Foreskin keratinocyte (primary cell): ENCODE measurements at places on chromosomes 6 and 20. TPM values are rescaled to one million over a fixed set of nuclear protein-coding genes. Genes with fewer than 3 reads are reported as not detected.

The CEP43 gene
- 7.5 and 9.4 TPM in 2 replicates for polyA plus RNA-seq

The RAB32 gene
- 78.4 and 96.0 TPM in 2 replicates for polyA plus RNA-seq

DNA sequence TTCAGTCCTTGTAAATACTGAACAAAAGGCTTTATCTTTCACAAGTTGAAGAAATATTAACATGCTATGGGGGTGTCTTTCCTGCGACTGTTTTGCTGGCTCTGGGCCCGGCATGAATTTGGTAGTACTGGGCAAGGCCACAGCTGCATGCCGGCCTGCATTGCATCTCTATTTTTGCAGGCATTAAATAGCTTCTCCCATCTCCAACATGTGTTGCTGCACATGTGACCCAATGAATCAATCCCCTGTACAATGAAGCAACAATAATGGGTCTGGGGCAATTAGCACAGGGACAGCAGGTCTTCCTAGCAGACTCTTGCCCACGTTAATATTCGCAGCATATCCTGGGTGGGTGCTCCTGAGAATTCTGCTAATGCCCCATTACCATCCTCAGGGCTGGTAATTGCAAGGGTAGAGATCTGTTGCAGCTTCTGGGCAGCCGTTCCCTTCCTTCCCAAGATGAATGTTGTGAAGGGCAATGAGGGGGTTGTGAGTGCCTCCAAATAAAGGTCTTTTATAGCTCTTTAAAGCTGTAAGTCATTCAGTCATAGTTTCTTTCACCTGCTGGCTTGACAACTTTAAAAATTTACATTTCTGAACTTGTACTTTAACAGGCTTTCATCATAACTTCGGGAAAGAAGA, 24.3 kb upstream of the CDYL start:
- no peak for DNase-seq

DNA sequence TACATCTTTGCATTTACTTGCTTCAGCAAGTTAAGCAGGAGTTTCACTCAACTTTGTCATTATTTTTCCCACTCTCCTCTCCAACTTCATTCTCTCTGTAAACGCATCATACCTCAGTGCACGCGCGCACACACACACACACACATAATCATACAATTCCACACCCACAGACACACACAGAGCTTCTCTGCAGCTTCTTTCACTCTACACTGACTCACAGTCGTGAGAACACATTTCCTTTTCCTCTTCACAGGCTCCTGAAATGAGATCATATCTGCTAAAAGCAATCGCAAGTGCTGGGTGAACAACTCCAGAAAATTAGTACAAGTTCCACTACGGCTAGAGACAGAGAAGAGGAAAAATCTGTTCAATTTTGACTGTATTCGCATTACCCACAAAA, 215.4 kb downstream of the PTPRT start:
- no peak for DNase-seq

The RNF8 gene
- 22.3 and 25.2 TPM in 2 replicates for polyA plus RNA-seq
